ENCODE measurements at places on chromosomes 1 and 21. TPM values are rescaled to one million over a fixed set of nuclear protein-coding genes. Genes with fewer than 3 reads are reported as not detected.

The TRAF3IP3 gene
- not detected for polyA plus RNA-seq

The CFHR2 gene
- polyA plus RNA-seq, result not detected

The FNBP1L gene
- 15.4 TPM for polyA plus RNA-seq

The ITLN2 gene
- 0.26 TPM for polyA plus RNA-seq

The UMODL1 gene
- polyA plus RNA-seq, result not detected

The ASCL5 gene
- polyA plus RNA-seq, result not detected

The CELA3A gene
- polyA plus RNA-seq, result not detected

The COL8A2 gene
- 0.28 TPM for polyA plus RNA-seq

The TMPRSS15 gene
- not detected for polyA plus RNA-seq

The NTRK1 gene
- polyA plus RNA-seq, result not detected

The WDR26 gene
- 24.1 TPM for polyA plus RNA-seq

All from mammary epithelial cell (primary cell).